ENCODE measurements at places on chromosomes 6 and 20. TPM values are rescaled to one million over a fixed set of nuclear protein-coding genes. Genes with fewer than 3 reads are reported as not detected.

SLC16A10 gene
- 0.24 TPM for total RNA-seq

HUS1B gene
- 0.40 TPM for total RNA-seq

SIGLEC1 gene
- 0.80 TPM for total RNA-seq

RCAN2 gene
- total RNA-seq: 1.00 TPM

SLC26A8 gene
- 0.04 TPM for total RNA-seq

BANF2 gene
- not detected for total RNA-seq

COL12A1 gene
- total RNA-seq: 9.4 TPM

TPMT gene
- 8.4 TPM for total RNA-seq

SLCO4A1 gene
- total RNA-seq: 13.7 TPM

BPI gene
- total RNA-seq: not detected

GCLC gene
- 24.5 TPM for total RNA-seq

PRPH2 gene
- total RNA-seq: 0.08 TPM

ADGRB3 gene
- total RNA-seq: 0.20 TPM

KHDC1L gene
- total RNA-seq: 0.32 TPM

IL20RA gene
- total RNA-seq: 13.3 TPM

GPSM3 gene
- total RNA-seq: 2.2 TPM

ADGRF4 gene
- total RNA-seq: 13.6 TPM

ARMH2 gene
- not detected for total RNA-seq

EYA4 gene
- 0.20 TPM for total RNA-seq

NCOA3 gene
- total RNA-seq: 29.1 TPM

MBOAT1 gene
- 6.3 TPM for total RNA-seq

FRK gene
- total RNA-seq: 7.8 TPM

PPP1R16B gene
- total RNA-seq: 2.3 TPM

Data from esophagus mucosa (tissue), 1 donor.